ENCODE measurements at places on chromosomes 4 and X. TPM values are rescaled to one million over a fixed set of nuclear protein-coding genes. Genes with fewer than 3 reads are reported as not detected.
A peak's percentile ranks its signal among the peaks of the same experiment; 100 is the strongest.

The SYTL5 gene
- 4.3 TPM for total RNA-seq

The CYLC1 gene
- not detected for total RNA-seq

The SYAP1 gene
- total RNA-seq: 28.1 TPM

The PDLIM3 gene
- 13.6 TPM for total RNA-seq

The PNMA6E gene
- total RNA-seq: not detected

The PCDH10 gene
- total RNA-seq: 0.10 TPM

The L1CAM gene
- total RNA-seq: 58.9 TPM

The SH3BP2 gene
- 22.0 TPM for total RNA-seq

The DCAF12L1 gene
- not detected for total RNA-seq

The CXCL11 gene
- total RNA-seq: 0.10 TPM

GRCh38 chr4:80239480-80240150 is 26.8 kb upstream of the FGF5 start:
- peak; percentile 38 for DNase-seq

- DNase-seq: no peak
Measured at GRCh38 chr4:109160494-109160893, 142.0 kb downstream of the COL25A1 start.

GRCh38 chrX:153984351-153985178 is 12.0 kb downstream of the TMEM187 start:
- DNase-seq: no peak

GRCh38 chr4:16692961-16693506 is 205.4 kb downstream of the LDB2 start:
- peak; percentile 62 for DNase-seq

DNA sequence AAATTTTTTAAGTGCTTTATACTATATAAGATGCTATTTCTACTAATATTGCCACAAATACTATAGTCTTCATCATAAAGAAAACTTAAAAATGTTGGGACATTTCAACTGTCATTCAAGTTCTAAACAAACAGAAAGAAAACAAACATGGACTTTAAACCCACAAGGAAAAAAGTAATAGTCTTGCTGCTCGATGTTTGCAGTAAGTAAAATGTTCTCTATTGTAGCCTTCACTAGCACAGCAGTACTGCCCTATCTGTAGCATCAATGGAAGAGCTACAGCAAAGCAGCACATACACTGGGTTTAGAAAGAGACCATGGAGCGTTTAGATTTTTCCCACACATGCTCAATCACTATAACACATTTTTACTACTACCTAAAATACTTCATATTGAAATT is 146.8 kb downstream of the KLHL13 start:
- DNase-seq: no peak

GRCh38 chr4:126627255-126627654 is 1005.5 kb upstream of the INTU start:
- DNase-seq: peak; percentile 10

DNA sequence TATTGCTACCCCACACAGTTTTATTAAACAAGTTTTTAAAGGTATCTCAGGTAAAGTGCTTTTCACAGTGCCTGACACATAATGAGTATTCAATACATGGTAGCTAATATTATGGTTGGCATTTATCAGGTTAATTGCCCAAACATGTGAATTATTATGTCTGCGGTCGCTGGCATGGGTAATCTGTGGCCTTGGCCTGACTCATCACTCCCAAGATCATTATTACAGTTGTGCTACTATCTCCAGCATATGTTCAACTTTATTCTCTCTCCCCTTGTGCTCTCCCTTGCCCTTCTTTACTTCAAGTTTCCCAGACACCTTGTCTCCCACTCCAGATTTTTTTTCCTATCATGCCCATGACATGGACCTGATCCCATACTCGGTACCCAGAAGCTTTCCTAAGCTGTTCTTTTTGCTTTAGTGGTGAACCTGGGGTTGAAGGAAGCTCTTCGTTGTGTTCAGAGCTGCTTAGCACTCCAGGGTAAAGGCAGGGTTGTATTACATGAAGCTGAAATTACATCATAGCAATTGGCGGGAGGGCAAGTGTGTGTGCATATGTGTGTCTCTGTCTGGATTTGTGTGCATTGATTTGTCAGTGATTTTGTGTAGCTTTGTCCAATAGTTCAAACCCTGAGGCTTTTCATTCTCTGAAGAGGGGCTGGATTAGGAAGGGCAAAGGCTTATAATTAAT is 176.5 kb upstream of the NRK start:
- no peak for DNase-seq

DNA sequence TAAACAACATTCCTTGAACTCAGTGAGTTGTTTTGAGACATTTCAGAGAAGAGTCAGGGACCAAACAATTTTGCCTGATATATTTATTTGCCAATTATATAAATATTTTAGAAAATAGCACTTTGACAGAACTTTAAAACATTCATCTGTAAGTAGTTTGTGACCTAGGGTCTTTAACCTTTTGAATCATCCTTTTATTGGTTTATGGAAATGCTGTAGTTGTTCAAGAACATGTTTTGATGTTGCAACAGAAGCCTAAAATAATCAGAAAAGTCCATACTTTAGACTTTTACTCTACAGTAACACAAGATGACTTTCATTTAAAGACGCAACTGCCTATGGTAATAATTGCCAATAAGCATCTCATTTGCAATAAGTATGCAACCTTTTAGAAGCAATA is 43.0 kb downstream of the CXCL1 start:
- DNase-seq: no peak

DNA sequence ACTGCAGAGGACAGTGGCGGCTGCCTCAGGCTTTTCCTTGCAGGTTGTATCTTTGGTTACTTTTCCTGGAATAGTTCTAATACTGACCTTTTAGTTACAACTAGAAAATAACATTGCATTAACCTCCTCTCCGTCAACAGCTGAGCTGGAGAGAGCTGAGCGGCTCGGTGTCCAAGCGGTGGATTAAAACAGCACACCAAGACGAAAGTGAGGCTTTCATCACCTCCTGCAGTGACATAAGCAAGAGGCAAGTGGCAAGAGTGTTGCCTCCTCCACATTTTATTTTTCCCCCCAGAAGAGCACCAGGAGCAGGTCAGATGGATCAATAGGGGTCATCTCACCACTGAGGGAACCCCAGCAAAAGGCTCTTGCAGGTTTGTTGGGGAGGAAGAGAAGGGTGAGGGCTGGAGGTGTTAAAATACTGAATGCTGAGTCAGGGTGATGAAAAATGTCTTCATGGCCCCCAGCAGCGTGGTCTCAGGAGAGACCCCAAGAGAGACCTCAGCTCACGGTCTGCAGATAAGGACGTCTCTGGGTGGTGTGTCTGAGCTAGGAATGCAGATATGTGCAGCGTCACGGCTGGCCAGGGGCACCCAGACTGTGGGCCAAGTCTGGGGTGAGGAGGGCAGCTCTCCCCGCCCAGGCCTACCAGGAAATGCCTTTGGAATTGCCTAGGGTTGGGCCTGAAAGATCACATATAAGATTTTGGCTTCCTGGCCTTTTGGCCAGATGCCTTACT is 50.3 kb downstream of the CASP3 start:
- no peak for DNase-seq

- no peak for DNase-seq
Measured at GRCh38 chrX:40003428-40004245, 94.1 kb downstream of the BCOR start.

- DNase-seq: no peak
Measured at GRCh38 chrX:130566028-130566683, 164.4 kb downstream of the RBMX2 start.

DNA sequence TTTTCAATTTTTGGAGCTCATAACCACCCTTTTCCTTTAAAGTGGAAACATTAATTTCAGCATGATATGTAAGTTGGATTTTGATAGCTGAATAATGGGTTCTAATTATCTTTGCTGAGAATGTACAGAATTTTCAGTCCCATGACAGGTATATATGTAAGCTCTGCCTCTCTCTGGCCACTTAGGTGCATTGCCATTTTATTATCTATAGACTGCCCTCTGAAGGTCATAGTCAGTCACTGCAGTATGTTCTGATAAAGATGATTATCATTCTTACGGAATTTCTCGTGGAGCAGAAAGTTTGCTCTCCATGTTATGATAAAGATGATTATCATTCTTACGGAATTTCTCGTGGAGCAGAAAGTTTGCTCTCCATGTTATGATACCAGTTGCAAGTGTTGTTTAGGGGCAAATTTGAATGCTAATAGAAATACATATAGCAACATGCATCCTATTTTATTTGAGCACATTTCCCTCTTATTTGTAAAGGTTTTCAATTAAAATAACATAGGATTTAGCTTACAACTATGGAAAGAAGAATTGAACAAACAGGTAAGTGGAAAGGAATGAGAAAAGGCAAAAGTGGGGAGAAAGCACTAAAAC is 10.4 kb downstream of the AFP start:
- DNase-seq: peak; percentile 47

DNA sequence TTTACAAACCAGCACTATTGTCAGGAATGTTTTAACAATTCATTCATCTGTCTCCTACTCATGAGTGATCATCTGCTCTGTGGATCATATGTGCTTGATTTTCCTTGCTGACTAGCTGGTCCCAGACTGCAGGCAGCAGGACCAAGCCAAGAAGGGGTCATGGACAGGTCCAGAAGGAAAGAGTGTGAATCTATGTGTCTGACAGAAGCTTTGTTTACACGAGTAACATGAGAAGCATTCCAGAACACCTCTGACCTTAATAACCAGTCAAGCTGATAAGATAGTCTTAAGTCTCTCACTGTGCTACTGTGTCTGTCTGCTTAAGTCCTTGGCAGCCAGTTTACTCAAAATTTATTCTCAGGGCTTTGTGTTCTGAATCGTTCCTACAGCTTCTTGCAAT is 39.0 kb downstream of the GUCY1A1 start:
- peak; percentile 7 for DNase-seq

- no peak for DNase-seq
Measured at GRCh38 chr4:162847945-162848549, 318.6 kb downstream of the NAF1 start.

DNA sequence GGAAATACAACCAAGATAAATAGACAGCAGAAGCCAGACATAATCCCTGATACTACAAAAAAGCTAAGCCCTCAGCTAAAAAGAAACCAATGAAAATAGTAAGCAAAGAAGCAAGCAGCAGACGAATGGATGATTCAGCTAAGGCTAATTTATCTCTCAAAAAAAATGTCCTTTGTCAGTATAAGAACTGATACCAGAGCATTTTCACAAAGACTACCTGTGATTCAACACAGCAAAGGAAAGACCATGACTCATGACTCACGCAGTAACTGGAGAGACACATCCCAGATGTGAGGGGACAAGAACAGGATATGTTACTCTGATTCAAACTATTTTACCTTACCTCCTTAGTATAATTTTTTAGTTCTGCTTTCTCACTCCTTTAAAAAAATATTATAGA is 22.7 kb upstream of the TMPRSS11F start:
- DNase-seq: peak; percentile 14

- DNase-seq: no peak
Measured at GRCh38 chr4:40718586-40718985, 31.2 kb upstream of the NSUN7 start.

- DNase-seq: no peak
Measured at GRCh38 chr4:26257850-26258249, 63.0 kb upstream of the RBPJ start.

GRCh38 chr4:6896035-6896434 is 13.6 kb upstream of the TBC1D14 start:
- no peak for DNase-seq

- no peak for DNase-seq
Measured at GRCh38 chr4:67983333-67983732, 20.0 kb upstream of the TMPRSS11A start.

DNA sequence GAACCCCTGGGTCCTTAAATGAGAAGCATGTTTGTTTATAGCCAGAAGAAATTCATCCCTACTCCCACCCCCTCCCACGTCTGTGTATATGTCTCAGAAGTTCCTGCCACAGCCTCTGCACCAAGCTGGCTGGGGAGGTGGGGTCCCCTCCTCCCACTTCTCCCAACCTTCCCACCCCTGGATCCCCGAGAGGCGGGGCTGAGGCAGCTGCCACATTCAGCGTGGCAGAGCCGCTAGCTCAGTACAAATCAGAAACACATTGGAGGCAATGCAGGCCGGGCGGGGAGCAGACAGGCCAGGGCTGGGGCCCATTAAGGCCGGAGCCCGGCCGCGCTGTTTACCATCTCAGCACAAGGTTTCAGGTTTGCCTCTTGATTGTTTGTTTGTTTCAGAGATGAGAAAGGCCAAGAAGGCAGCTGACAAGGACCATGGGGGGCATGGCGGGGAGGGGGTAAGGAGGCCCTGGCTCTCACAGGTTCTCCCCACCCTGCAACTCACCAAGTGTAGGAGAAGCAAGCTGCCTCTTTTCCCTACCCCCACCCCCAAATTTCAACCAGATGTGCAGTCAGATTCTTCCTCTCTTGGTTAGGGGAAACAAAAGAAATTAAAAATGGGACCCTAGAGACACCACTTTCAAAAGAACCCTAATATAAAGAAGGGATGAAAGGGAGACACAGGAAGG is 22.3 kb downstream of the PJA1 start:
- DNase-seq: no peak

DNA sequence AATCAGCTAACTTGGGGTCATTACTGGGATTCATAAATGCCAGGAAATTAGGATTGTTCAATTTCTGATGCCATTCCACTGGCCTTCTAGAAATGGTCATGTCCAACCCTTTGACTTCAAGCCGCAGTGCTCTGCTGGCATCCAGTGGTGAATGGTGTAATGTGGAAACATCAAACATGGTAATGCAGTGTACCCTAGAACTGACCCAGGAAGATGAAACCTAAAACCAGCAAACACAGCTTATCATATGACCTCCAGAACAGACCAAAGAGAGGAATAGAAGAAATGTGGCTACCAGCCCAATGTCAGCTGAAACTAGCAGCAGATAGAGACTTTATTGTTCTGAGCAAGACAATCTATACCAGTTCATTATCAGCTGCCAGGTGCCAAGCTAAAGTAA is 13.8 kb downstream of the CXCL13 start:
- DNase-seq: peak; percentile 26

GRCh38 chr4:145333786-145334185 is 147.9 kb upstream of the SMAD1 start:
- DNase-seq: no peak

GRCh38 chr4:117700111-117700892 is 334.0 kb upstream of the NDST3 start:
- no peak for DNase-seq

- no peak for DNase-seq
Measured at GRCh38 chr4:67035986-67036385, 509.3 kb downstream of the CENPC start.

GRCh38 chr4:145320294-145320693 is 139.9 kb upstream of the OTUD4 start:
- DNase-seq: no peak

DNA sequence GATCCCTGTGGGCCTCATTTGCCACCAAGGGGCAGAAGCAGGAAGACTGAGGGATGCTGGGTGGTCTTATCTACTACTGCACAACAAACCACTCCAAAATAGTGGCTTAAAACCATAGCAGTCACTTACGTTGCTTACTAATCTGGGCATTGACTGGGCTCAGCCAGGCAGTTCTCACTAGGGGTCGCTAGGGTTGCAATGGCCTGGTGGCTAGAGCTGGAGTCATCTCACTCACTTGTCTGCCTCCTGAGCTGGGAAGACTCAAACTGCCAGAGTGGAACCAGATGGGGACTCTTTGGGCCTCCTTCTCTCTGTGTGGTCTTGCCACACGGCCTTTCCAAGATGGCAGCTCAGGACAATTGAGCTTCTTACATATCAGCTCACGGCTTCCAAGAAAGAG is 216.3 kb upstream of the BCOR start:
- no peak for DNase-seq
